ENCODE measurements at places on chromosomes 7 and 10.

DNA sequence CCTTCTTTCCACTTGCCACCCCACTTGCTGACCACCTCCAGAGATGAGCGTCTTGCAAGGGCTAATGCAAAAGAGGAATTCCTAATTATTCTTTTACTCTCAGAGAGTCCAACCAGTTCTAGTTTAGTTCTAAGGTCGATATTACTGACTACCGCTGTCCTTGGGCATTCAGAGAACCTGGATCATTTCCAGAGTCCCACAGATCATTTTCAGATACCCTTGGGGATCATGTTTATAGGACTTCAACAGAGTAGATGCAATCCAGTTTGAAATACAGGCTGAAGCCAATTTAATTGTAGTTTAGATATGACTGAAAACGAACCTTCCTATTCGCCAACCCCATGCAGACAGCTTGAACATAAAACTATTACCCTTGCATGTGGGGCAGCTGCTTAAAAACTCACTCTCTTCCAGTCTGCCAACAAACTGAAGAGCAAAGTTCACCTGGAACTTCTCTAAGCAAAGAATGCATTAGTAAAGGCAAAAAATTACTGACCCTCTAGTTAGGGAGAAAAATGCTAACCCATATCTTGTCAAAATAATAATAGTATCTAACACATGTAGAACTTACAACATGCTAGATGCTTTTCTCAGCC lies 22.4 kb downstream of the CFAP69 start:
- no peak for DNase-seq

- no peak for DNase-seq
Observed at GRCh38 chr7:70559815-70560214, 572.1 kb upstream of the GALNT17 start.

DNA sequence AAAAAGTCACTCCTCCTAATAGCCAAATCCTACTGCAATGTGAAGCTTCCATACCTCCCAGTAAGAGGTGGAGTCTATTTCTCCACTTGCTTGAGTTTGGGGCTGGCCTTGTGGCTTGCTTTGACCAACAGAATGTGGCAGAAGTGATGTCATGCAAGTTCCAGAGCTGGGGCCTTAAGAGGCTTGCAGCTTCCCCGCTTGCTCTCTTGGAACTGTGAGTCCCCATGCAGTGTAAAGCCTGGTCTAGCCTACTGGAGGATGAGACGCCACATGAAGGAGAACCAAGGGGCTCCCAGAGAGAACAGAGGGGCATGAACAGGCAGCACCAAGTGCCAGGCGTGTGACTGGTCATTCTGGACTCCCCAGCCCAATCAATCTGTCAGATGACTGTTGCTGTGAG lies 58.6 kb upstream of the OPALIN start:
- DNase-seq: no peak

GRCh38 chr10:72285972-72286521 lies 12.3 kb downstream of the DDIT4 start:
- DNase-seq: no peak

DNA sequence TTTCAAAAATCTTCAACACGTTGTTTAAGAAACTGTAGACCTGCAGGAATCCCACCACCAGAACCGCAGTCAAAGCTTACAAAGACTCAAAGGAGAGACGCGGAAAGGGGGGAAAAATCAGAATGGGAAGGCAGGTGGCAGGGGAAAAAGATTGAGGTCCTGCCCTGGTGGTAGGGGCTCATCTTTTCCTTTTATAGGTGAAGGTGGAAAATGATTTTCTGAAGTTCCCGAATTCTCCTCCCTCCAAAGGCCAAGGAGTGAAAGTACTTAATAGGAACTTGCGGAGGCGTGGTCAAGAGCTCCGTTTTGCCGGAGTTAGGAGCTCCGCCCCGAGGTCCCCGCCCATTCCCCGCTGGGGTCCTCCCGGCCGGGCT lies 724 bp downstream of the BBIP1 start:
- DNase-seq: peak; percentile 79

DNA sequence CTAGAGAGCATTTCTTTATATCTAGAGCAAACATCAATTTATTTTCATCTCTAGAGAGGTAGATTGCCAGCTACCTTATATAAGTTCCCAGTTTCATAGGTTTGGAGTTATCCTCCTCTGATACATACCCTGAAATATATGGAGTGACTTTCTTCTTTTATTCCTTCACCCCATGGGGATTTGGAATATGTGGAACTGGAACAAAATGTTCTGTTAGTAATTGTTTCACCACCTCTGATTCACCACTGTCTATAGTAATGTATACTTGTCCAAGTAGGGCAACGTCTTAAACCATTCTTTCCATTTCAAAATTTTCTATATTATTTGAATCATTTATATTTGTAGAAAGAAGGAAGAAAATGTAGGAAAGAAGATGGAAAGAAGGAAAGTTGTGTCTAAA lies 511.2 kb upstream of the KCND2 start:
- no peak for DNase-seq

GRCh38 chr10:21912625-21913024 lies 90.9 kb downstream of the DNAJC1 start:
- no peak for DNase-seq

GRCh38 chr10:24622781-24623301 lies 100.8 kb downstream of the ARHGAP21 start:
- no peak for DNase-seq

DNA sequence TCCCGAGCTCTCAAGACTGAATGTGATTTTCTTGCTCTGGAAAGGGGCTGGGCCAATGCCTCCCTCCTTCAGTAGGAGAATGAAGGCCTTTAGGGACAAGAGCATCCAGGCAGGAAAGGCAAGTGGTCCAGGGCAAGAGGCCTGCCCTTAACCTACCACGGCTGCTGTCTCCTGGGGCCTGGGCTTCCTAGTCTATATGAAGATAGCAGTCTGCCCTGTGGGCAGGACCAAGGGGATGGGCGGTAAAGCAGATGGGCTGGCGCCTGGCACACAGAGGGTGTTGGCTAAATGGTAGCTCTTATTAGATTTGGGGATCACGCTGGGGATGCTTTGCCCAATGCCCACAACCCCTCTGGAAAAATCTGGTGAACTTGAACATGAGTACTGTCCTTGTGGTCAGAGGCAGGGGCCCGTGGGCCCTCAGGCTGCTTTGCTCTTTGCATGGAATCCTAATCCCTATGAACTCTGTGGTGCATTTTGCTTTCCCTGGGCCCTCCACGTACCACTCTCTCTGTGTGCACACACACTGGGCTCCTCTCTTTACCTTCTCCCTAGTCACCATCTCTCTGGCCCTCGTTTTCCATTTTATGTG lies 20.3 kb downstream of the CHAT start:
- DNase-seq: no peak

DNA sequence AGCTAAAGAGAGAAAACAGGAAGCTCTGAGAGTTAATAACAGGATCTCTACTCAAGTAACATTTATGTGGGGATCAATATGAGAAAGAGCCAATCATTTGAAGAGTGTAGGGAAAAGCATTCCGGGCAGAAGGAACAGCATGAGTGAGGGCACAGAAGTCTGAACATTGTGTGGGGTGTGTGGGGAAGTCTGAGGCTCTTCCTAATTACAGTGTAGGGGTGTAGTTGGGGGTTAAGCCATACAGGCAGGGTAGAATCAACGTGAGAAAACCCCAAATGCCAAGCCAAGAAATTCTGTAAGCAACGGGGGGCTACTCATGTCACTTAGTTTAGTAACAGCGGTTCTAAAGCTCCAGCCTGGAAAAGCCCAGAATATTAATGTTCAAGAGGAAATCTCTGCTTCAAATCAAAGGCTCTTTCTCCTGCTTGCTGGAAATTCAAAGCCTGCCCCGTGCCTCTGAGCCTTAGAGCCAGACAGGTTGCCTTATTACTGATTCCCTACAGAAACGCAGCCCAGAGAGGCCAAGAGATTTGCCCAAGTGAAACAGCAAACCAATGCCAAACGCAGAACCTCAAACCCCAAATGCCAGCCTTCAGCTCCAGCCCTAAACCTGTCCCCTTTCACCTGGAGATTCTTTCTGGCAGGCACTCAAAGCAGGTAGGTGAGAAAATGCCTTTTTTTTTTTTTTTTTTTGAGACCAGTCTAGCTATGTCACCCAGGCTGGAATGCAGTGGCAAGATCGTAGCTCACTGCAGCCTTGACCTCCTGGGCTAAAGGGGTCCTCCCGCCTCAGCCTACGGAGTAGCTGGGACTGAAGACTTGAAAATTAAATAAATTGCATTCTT lies 36.1 kb downstream of the DNAJB12 start:
- no peak for DNase-seq

GRCh38 chr7:136103545-136104268 lies 126.5 kb upstream of the MTPN start:
- DNase-seq: no peak

- no peak for DNase-seq
Observed at GRCh38 chr7:158802535-158803366, 26.6 kb downstream of the ESYT2 start.

DNA sequence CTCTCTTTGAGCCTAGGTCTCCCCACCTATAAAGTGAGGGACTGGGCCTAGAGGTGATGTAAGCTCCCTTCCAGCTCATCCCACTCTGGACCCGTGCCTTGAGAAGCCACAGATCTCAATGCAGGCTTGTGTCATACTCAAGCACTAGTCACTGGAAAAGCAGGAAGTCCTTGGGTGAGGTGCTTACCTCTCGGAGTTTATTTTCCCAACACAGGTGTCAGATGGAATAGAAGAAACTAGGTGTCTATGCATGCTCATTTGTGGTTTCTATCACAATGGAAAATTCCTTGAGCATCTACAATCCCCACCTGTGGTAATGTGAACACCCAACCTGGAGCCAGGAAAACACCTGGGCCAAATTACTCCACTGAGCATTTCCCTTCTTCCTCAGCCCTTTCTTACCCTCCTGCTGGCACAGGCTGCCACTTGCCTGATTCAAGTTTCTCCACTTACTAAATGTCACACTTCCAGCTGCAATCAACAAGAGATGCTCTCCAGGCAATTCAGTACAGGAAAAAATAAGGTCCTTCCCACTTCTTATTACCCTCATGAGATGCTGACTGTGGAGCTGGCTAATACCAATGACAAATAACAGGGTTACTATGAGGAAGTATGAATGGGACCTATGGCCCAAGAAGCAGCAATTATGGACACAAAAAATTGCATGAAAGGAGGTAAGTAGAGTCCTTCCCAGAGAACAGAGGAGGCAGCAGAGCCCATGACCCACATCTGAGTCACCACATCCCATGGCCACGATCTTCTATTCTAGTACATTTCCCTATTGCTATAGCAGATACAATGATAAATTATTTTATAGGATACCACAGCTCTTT lies 13.1 kb downstream of the LSM5 start:
- DNase-seq: no peak

- DNase-seq: no peak
Observed at GRCh38 chr7:101250324-101250723, 5.4 kb upstream of the FIS1 start.

GRCh38 chr10:73228247-73228646 lies 18.8 kb downstream of the DNAJC9 start:
- DNase-seq: no peak

DNA sequence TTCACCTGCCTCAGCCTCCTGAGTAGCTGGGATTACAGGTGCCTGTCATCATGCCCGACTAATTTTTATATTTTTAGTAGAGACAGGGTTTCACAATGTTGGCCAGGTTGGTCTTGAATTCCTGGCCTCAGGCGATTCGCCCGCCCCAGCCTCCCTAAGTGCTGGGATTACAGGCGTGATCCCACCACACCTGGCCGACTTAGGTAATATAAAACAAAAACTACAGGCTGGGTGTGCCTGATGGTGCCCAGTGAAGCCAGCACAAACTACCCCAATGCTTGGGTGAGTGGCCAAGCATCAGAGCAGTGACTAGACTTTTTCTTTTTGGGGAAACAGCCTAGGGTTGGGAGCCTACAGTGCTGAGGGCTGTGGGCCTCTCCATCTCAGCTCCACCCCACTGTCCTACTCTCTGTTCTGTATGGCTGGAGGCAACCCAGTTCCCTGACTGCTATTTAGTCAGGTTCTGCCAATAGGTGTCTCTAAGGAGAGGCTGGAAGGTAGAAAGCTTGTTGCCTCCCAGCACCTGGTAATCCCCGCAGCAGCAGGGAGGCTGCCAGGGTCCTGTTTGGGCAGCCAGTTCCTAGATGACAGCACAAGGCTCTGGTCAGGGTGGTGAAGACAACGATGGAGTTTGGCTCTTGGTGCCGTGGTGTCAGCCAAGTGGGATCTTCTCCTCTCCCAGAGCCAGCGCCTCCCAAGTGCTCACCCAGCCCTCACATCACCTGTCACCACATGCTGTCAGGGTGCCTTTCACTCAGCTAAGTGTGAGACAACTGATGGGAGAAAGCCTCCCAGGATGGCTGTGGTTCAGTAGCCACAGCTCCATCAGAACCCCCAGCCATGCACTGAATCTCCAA lies 10.4 kb upstream of the NACAD start:
- no peak for DNase-seq

DNA sequence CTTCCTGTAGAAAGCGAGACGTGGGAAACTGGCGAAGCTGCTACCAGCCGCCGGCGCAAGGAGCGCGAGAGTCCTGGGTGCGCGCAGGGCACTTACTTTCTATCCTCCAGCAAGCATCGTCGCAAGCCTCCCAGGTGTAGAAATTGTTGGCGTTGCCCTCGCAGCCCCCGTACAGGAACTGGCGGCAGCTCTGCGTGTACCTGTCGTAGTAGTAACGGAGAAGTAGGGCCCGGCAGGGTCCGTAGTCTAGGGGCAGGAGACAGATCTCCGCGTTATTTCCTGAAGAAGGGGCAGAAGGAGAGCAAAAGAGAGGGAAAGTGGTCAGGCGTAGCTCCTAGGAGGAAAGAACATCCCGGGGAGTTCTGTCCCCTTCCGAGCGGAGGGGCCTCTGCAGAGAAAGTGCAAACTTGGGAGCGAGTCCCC lies 501 bp downstream of the TFPI2 start:
- no peak for DNase-seq

DNA sequence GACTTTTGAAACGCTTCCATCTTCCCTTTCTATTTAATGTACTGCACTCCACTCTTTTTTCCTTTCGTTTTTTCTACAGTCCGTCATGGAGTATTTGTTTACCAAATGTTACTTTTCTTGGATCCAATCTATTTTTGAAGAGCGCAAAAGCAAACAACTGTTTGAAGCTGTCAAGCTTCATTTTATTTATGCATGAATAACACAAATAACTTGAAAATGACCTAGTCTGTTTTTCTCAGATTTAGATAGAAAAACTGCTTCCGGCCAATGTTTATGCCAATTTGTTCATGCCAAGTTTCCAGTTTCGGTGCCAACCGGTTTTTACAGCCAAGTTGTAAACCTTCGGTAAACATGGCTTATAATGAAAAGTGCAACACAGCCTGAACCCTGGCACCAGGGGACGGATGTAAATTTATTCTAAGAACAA lies 150.9 kb upstream of the KLF6 start:
- no peak for DNase-seq

DNA sequence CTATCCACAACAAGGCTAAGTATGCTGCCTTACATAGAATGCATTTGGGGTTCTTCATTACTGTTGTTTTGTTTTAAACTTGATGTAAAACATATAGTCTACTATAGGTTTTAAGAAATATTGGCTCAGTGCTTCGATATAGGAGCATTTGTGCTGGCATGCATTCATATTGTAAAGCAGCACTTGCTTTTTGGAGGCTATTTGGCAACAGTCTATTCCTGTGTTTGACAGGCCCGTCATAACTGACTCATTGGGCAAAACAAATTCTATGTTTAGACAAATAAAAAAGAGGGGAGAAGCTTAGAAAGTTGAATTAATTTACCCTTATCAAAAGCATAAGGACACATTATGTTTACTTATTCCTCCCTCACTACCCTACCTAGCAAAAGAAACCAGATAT lies 38.4 kb upstream of the PLXDC2 start:
- DNase-seq: no peak
